ENCODE measurements at places on chromosomes 5 and 9. TPM values are rescaled to one million over a fixed set of nuclear protein-coding genes. Genes with fewer than 3 reads are reported as not detected.
A peak's percentile ranks its signal among the peaks of the same experiment; 100 is the strongest.

Gene GRIN1
- 0.09 TPM for polyA plus RNA-seq

Gene PPP3R2
- polyA plus RNA-seq = not detected

Gene CDKN2B-AS1
- 0.09 TPM for polyA plus RNA-seq

Gene PTGR1
- polyA plus RNA-seq = 22.4 TPM

Gene DELE1
- 62.0 TPM for polyA plus RNA-seq

Gene SCGB3A2
- 0.34 TPM for polyA plus RNA-seq

Gene MVB12B
- polyA plus RNA-seq = 5.8 TPM

Gene F2RL1
- polyA plus RNA-seq = 0.68 TPM

Gene CYFIP2
- polyA plus RNA-seq = 27.4 TPM

Gene SLC6A19
- not detected for polyA plus RNA-seq

DNA sequence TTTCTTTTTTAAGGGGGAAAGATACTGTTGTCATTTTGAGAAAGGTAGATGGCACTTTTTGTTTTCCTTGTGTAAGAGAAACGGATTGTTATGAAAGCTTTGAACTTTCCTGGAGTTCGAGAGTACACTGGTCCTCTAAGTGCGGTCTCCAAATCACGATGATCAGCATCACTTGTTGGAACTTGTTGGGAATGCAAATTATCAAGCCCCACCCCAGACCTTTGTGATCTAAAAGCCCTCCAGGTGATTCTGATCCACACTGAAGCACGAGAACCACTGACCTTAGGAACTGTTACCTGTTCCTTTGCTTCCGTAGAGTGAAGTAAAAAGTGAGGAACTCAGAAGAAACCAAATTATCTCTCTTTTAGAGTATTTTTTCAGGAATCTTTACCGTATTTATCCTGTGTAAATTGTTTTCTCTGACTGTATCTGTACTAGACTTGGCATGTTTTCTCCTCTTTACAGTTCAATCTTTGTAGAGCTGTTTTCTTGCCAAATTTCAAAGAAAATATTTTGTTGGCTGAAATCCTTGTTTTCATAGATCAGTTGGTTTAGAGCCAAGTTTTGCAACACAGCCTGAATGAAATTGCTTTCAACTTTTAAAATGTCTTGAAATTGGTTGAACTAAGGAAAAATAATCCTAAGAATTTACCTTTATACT is 4.0 kb downstream of the MAT2B start:
- DNase-seq = no peak

DNA sequence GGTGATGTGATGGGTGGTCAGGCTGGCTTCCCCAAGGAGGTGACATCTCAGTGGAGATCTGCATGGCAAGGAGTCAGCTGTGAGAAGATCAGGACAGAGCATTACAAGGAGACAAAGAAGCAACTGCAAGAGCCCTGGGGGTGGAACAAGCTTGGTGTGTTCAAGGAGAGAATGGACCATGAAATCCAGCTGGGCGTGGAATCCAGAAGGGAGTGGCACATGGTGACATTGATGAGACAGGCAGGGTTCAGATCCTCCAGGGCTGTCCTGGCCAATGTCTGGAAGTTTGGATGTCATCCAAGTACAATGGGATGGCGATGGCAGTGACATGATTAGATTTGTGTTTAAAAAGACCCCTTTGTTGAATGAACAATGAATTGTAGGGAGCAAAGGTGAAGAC is 175.6 kb downstream of the MACROH2A1 start:
- no peak for DNase-seq

GRCh38 chr5:180898621-180899246 is at the start of gene BTNL8:
Gene BTNL8, plus strand, starts transcription at chr5:180899159. Its CDS starts 152 bp downstream, at chr5:180899311.
- no peak for DNase-seq

DNA sequence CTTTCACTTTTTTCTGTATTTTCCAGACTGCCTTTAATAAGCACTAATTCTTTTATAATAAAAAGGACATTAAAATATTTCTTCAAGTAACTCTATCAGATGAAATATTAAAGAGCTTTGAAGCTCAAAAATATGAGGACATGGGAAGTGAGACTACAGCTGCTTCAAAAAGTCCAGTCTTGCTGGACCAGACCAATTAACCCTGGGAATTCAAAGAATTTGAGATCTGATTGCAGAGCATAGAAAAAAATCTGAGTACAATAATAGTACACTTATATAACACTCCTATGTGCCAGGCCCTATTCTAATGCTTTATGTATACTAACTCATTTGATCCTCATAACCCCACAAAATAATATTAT is 9.8 kb downstream of the TMEM245 start:
- DNase-seq = no peak

- no peak for DNase-seq
These were observed 323.9 kb downstream of the MTRR start for GRCh38 chr5:8192840-8193239.

- no peak for DNase-seq
These were observed 80.6 kb upstream of the MEGF10 start for GRCh38 chr5:127210042-127210441.

DNA sequence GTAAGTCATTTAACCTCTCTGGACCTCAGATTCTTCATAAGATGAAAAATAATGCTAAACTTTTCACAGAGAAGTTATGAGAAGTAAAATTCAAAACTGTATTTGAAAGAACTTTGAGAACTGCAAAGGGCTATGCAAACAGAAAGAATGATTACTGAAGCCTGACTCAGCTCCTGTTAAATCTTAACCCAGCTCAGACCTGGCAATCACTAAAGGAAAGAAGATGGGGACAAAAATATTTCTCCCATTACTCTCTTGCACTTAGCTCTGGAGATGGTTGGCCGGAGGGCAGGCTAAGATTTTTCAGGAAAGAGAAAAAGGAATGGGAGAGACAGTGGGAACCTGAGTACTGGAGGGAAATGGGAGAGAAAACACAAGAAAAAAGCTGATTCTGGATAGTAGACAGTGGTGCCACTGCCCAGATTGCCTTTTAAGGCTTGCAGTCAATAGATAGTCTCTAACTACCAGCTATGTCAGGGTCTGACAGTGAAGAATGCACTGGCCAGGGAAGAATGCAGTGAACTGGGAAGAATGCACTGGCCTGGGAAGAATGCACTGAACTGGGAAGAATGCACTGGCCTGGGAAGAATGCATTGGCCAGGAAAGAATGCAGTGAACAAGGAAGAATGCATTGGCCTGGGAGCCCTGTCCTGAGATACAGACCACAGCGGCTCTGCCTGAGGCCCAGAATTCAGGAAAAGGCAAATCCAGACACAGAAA is 25.2 kb upstream of the CEMIP2 start:
- no peak for DNase-seq

GRCh38 chr5:176410486-176411180 is 5.7 kb downstream of the CLTB start:
- DNase-seq = no peak

DNA sequence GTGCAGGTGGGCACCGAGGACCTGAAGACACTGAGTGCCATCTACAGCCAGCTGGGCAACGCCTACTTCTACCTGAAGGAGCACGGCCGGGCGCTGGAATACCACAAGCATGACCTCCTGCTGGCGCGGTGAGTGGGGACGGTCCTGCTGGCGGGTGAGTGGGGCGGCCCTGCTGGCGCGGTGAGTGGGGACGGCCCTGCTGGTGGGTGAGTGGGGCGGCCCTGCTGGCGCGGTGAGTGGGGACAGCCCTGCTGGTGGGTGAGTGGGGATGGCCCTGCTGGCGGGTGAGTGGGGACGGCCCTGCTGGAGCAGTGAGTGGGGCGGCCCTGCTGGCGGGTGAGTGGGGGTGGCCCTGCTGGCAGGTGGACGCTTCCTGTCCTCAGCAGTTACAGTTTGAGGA is 7.2 kb downstream of the GPSM1 start:
- DNase-seq = peak; percentile 63

DNA sequence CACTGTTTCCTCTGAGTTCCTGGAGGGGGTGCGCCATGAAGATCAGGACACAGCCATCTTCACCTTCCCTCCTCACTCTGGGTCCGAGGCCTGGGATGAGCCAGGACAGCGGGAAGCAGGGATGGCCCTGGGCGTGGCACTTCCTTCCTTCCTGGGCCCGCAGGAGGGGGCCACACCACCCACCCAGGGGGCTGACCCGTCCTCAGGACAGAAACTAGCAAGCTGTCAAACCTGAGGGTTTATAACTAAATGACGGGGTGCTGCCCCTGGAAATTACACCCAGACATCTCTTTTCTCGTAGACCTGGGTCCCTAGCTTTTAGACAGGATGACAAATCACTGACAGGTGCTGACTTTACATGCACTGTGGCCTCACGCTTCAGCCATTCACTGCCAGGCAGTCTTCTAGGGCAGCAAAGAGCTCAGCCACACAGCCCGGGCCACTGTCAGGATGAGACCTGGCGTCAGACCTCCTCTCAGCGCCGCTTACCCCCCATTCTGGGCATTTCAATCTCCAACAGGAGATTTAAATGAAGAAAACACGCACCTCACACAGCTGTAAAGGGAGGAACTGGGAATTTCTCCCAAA is 8.1 kb downstream of the FCN2 start:
- no peak for DNase-seq

GRCh38 chr5:80057921-80058320 is 22.8 kb downstream of the THBS4 start:
- no peak for DNase-seq

- DNase-seq = no peak
These were observed 287.7 kb upstream of the EFNA5 start for GRCh38 chr5:107958432-107958831.

GRCh38 chr9:90547896-90548295 is 94.7 kb downstream of the DIRAS2 start:
- no peak for DNase-seq

GRCh38 chr9:17470036-17470813 is 108.6 kb upstream of the SH3GL2 start:
- DNase-seq = no peak

GRCh38 chr5:61182449-61182848 is 20.2 kb upstream of the SMIM15 start:
- DNase-seq = no peak

DNA sequence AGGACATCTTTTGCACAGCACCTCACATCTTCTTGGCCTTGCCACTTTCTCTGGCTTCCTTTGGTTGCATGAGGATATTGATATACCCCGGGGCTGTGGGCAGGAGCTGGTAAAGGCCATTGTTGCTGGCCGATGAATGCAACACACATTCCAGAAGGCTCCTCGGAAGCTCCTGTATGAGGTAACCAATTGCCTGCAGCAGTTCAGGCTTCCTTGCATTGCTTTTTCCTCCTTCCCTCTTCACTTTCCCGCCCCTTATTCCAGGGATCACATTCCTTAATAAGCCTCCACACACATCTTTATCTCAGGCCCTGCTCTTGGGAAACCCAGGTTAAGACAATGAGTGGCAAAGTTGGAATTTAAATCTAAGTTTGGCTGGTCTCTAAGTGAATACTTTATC is 505.4 kb upstream of the CLINT1 start:
- no peak for DNase-seq

DNA sequence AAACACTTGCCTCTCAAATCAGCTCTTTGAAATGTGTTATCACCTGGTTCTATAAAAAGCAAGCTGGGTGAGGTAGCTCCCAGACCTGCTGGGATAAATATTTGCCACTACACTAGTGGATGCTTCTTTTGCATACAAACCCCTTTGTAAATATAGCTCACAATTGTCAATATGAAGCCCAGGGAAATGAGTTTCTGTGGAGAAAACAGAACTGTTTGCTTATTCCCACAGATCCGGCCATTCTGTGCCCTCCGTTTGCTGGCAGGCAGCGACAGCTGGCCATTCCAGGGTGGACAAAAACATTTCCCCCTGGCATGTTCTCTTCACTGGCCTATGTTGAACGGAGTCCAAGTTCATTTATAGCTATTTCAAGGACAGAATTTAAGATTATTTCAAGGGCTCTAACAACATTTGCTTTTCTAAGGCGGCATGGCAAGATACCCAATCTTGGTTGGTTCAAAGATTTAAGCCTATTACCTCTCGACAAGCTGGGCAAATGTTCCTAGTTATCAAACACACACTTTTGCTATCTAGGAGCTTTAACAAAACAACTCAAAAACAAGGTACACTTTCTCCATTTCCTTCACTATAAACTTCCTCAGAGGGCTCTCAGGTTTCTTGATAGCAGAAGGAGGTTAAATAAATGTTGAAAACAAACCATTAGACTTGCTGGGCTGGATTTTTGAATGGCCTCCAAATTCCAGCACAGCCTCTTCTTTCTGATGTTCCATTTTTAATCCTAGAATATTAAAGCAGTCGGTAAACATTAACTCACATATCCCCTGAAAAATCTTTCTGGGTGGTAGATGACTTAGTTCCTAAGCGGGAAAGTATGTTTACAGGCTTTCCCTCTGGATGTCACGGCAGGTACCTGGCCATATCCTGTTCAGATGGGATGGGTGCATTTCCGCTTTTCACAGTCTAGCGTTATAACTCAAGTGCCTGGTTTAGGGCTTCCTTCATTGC is 332.3 kb downstream of the PLK2 start:
- DNase-seq = peak; percentile 48

DNA sequence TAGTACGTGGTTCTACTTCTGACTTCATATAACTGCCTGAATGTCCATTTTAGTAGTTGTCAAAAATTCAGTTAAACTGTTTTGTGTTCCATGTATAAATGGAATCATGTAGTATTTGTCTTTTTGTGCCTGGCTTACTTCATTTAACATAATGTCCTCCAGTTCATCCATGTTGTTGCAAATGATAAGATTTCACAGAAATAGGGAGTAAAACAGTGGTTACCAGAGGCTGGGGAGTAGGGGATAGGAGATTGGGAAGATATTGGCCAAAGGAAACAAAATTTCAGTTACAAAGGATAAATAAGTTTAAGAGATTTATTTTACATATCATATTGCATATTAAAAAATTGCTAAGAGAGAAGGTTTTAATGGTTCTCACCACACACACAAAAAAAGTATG is 425.0 kb upstream of the MEF2C start:
- DNase-seq = no peak

- DNase-seq = no peak
These were observed 17.6 kb upstream of the NDST1 start for GRCh38 chr5:150490296-150490669.

GRCh38 chr5:80714570-80715298 is 60.0 kb upstream of the DHFR start:
- no peak for DNase-seq

GRCh38 chr5:103808464-103809106 is 246.0 kb upstream of the NUDT12 start:
- DNase-seq = no peak

DNA sequence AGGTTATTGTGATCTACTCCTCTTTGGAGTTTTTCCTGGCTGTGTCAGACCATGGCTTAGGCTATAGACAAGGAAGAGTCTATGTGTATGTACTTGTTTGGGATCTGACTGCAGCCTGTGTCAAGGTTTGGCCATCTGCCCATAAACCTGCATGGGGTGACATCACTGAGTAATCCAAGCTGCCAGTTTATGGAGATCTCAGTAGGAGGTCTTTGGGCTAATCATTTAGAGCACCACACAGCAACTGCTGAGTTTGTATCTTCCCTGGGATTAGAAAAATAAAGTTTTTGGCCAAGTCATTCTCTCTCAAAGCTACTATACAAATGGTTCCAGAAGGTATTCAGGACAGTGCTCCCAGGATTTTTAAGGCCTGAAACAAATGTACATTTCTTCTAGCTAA is 65.5 kb upstream of the HSPB3 start:
- DNase-seq = no peak

All from right cardiac atrium (tissue), 5 donors.